B cell (primary cell): ENCODE measurements at places on chromosomes 11 and 22.

- DNase-seq = no peak
These were observed 3.1 kb upstream of the IGF2 start for GRCh38 chr11:2142300-2142759.

- no peak for DNase-seq
These were observed 564.5 kb upstream of the ISX start for GRCh38 chr22:34501366-34501965.

DNA sequence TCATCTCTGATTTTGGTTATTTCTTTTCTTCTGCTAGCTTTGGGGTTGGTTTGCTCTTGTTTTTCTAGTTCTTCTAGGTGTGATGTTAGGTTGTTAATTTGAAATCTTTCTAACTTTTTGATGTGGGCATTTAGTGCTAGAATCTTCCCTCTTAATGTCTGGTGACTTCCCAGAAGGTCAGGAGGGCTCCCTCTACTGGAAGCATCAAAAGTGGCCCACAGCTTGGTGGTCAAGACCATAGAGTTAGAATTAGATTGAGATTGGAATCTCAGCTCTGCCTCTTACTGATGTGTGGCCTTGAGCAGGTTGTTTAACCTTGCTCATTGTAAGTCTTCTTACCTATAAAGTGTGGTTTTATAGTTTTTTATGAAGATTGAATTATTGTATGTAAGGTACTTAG, 99.3 kb downstream of the FDX1 start:
- DNase-seq = no peak

- DNase-seq = no peak
These were observed 354.9 kb downstream of the JRKL start for GRCh38 chr11:96744697-96745096.
